ENCODE measurements at places on chromosomes 7 and 10.

DNA sequence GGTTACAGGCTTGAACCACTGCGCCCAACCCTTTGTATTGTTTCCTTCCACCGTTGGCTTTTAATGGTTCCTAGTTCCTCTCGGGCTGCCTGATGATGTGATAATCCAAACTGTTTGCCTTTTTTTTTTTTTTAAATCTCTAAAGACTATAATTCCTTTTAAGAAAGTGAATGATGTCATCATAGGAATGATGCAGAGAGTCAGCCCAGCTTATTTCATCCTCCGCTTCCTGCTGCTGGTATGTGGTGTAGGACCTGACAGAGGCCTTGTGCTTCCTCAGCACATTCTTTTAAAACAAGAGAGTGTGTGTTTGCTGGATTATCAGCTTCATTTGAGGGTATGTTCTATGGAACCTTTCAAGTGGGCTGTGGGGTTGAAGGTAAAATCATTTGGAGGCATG is 241.4 kb downstream of the LRMDA start:
- DNase-seq = no peak

GRCh38 chr10:62852961-62853702 is 37.0 kb upstream of the EGR2 start:
- DNase-seq = no peak

- DNase-seq = no peak
These were observed 102.2 kb upstream of the DIP2C start for GRCh38 chr10:791639-792038.

DNA sequence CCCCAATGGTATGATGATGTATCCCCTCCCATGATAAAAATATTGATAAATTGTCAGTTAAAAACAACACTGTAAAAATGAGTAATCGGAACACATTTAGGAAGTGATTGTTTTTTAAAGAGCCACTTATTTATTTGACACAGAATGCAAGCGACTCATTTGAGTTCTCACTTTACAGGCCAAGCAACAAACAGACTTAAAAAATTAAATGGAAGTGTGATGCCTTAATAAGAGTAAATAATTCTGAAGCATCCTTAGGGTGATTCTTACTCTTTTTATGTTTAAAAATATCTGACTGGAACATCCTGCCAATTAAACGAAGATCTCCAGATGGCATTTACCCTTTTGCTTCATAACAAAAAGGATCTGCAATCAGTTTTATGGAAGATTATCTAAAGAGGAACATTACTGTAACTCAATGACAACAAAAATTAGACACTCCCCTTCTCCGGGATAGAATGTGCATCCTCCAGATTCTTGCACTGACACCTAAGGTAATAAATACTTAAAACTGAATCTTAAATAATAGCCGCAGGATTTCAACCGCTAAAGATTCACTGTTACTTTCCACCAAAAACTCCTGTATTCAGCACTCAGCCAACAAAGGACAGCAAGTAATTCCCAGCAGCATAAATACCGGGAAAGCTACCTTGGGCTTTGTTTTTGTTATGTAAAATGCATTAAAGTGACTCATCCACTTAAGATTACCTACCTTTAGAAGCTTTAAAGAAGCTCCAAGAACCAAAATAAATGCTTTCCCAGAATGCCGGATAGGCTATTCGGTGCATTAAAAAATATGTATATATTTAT is 1.7 kb downstream of the CACNA2D1 start:
- no peak for DNase-seq

- no peak for DNase-seq
These were observed 108.3 kb downstream of the UPF2 start for GRCh38 chr10:11934262-11934661.

DNA sequence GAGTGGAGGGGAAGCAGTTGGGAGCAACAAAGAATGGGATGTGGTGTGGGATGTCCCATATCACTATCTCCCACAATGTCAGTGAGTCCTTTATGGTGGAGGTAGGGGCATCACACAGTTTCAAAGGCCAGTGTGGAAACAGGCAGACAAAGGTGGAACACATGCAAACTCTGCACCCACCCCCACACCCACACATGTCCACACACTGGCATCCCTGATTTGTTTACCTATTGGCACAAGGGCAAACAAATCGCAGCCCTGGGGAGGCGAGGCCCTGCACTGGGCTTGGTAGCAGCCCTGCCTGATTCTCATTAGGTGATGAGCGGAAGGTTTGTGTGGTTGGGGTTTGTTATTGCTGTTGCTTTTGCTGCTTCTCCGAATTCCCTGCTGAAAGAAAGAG is 243.3 kb downstream of the GRID1 start:
- no peak for DNase-seq

DNA sequence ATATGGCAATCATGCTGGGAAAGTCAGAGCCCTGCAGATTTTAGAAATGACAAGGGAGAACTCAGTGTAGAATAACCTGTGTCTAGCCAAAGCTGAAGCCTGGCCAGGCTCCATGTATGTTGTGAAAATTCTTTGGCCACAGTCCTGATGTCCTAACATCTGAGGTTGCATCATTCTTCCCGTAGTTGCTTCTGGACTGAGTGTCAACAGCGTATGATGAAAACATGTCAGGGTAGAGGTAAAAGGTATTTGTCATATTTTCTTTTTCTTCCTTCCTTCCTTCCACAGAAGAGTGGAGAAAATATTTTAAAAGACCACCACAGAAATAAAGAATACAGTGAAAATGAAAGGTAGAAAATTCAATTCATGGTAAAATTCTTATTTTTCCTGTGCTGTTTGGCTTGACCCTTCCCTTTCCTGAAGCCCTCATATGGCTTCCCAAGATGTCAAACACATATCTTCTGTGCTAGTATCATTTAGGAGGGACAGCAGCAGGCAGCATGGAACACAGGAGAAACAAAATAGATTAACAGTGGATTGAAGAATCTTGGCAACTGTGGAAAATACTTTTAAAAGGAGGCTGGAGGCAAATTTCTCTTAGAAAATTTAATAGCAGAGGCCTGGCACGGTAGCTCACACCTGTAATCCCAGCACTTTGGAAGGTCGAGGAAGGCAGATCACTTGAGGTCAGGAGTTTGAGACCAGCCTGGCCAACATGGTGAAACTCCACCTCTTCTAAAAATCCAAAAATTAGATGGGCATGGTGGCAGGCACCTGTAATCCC is 18.9 kb upstream of the NRBF2 start:
- no peak for DNase-seq

DNA sequence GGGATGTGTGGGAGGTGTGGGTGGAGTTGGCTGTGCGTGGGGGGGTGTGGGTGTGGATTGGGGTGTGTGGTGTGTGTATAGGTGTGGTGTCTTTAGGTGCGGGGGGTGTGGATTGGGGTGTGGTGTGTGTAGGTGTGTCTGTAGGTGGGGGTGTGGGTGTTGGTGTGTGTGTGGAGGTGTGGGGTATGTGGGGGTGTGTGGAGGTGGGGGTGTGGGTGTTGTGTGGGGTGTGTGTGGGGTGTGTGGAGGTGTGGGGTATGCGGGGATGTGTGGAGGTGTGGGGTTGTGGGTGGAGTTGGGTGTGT is 33.9 kb downstream of the SPDYE17 start:
- no peak for DNase-seq

DNA sequence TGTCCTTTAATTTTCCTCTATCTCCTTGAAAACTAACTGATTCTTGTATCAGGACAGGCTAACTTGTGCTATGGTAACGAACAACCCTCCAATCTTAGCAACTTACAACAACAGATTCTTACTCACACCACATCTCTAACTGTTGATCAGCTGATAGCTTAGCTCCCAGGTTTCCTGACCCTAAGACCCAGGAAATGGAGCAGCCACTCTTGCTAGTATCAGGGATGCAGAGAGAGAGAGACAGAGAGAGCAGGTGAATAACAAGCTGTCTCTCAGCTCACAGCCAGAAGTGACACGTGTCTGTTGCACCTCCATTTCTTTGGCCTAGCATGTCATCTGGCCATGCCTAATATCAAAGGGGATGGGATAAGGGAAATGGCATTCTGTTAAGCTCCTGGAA is 1289.0 kb upstream of the AUTS2 start:
- DNase-seq = no peak

DNA sequence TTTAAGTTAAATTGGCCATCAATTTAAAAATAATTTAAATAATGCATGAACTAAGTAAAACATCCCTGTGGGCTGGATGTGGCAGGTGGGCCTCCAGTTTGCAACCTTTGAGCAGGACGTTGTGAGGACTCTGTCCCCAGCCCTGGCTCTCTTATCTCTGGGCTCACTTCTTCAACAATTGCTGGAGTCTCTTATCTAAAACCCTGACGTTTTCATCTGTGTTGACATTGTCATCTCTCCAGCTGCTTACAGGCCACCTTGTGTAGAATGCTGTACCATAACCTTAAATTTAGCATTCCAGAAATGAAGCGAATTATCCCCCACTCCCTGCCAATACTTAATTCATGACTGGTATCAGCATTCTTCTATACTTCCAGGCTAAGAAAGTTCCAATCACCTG is 3.2 kb upstream of the KIF5B start:
- no peak for DNase-seq

DNA sequence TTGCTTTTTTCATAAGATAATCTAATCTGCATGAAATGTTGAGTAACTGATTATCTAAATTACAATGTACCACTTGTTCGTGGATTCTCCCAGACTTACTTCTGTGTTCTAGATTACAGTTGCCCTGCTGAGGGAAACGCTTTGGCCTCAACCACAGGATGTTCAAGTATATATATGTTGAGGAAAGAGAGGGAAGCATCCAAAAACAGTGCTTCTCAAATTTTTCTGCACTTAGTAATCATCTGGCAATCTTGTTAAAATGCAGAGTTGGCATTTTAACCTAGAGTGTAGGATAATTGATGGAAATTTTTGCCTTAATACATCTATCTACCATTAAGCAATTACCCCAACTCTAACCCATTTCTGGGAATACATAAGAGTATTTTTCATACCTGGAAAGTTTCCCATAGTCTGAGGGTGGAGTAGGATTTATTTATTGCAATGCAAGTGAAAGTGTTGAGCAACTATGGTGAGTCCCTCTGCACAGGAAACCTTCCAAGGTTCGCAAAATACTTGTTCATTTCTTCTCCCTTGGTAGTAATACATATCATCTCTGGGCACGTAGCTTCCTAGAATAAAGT is 59.6 kb upstream of the C1GALT1 start:
- no peak for DNase-seq

- no peak for DNase-seq
These were observed 18.4 kb downstream of the GFRA1 start for GRCh38 chr10:116254422-116255155.

DNA sequence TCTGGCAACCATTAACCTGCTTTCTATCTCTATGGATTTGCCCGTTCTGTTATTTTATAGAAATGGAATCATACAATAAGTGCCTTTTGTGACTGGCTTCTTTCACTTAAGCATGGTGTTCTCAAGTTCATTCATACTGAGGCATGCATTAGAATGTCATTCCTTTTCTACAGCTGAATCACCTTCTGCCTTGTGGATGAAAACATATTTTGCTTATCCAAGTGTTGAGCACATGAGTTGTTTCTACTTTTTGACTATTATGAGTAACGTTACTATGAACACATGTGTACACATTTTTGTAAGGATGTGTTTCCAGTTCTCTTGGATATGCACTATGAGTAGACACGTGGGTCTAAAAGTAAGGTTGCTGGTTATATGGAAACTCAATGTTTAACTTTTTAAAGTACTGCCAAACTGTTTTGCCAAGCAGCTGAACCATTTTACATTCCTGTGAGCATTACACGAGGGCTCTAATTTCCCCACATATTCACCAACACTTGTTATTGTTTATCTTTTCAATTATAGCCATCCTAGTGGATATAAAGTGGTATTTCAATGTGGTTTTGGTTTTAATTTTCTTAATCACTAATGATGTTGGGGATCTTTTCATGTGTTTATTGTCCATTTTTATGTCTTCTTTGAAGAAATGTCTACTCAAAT is 241.3 kb downstream of the FANK1 start:
- DNase-seq = no peak

DNA sequence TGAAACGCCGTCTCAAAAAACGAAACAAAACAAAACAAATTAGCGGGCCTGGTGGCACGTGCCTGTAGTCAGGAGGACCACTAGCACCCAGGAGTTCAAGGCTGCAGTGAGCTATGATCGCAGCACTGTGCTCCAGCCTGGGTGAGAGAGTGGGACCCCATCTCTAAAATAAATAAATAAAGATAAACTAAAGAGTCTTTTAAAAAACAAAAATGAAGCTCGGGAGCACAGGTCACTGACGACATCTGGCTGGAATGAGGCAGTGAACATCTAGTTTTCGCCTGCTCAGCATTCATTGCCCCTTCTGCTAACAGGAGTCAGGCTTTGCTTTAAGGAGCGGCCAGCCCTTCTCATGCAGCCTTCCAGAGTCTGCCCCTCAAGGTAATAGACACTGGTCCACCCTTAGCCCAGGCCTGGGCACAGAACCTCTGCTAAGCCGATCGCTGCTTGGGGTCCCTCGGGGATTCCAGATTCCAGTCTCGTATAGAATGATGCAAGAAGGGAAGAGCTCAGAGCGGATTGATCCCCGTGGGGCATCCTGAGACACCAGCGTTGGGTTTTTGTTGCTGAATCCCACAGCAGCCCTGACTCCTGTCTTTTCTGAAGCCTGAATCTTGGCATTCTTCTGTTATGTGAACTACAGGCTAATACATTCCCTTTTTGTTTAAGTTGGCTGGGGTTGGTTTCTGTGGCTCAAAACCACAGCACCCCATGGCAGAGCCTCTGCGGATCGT is 14.2 kb upstream of the FOXK1 start:
- DNase-seq = no peak

GRCh38 chr7:82234457-82235049 is 209.0 kb downstream of the CACNA2D1 start:
- no peak for DNase-seq

- no peak for DNase-seq
These were observed 578.1 kb downstream of the LRMDA start for GRCh38 chr10:76009531-76009930.

GRCh38 chr7:101465576-101466196 is 103.0 kb downstream of the COL26A1 start:
- no peak for DNase-seq

DNA sequence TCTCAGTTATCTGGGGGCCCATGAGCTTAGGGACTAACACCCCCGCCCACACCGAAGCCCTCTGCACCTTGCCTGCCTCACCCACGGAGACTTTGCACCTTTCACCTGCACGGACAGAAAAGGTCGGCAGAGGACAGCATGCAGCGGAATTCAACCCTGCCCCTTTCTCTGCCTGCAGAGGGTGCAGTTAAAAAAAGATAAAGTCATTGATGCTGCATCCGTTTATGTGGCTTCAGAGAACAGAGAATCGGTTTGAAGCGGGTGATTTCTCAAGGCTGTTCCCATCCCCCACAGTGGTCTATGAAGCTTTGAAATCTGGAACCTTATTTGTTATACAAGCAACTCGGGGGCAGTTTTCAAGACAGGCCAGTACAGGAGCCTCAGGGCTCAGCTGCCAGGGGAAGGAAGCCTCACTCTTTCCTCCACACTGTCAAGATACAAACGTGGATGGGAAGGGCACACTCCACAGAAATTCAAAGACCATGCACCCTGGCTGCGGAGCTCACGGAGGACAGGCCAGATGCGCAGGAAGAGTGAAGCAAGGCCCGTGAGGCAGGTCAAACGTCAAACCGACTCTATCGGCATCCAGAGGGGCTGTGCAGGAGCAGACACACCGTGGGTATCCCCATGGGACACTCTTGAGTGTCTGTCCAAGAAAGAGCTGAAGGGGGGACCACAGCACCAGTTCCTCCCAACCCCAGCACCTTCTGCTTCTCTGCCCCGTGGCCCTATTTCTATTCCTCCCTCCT is 66.3 kb downstream of the INSIG1 start:
- DNase-seq = no peak

All from stimulated activated CD4-positive, alpha-beta T cell treated with anti-CD3 and anti-CD28 coated beads, Interleukin-15, amount 100 ng/mL, for 1 hour (primary cell).